Activated T-helper 1 cell treated with Interleukin-2 at 50 U/mL for 16 hours (primary cell): ENCODE measurements at places on chromosomes 3 and 15.

- no peak for DNase-seq
Measured at GRCh38 chr3:78978037-78978436, 789.8 kb downstream of the ROBO1 start.

DNA sequence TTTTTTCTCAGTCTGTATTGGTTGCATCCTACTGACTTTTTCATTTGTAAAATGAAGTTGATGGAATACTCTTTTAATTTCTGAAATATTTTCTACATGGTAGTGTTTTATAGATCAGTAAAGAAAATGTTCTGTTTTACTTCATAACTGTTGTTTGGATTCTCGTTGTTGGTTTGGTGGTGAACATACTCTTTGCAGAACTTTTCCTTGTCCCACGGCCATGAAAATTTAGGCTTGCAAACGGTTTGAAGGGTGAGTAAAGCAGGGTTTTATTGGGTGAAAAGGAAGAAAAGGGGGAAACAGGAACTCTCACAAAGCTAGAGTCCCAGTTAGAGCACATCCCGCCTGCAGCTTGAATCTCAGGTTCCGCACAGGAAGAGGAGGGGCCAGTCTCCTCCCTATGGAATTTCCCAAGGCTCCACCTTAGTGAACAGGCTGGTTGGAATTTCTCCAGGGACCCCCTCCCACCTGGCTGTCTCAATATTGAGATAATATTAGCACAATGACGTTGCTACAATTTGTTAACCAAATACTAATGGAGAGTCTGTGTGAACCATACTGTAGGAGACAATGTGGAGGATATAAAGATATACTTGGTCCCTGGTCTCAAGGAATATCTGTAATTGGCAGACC lies 5.6 kb downstream of the PDCD6IP start:
- DNase-seq: no peak

- no peak for DNase-seq
Measured at GRCh38 chr15:63476229-63476632, 28.2 kb upstream of the USP3 start.

DNA sequence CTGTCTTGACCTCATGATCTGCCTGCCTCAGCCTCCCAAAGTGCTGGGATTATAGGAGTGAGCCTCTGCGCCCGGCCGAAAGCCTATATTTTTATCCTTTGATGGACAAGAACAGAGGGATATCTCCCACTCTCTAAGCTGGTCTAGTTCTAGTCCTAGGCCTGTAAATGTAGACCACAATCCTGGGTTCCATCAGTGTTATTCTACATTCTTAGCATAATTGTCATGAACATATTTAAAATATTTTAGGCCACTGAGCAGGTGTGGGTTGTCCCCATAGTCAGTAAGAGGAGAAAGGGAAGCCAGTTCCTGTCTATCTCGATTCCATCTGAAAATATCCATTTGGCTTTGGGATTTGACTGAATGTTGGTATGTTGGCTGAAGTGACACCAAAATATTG lies 118.1 kb downstream of the EBLN2 start:
- no peak for DNase-seq

DNA sequence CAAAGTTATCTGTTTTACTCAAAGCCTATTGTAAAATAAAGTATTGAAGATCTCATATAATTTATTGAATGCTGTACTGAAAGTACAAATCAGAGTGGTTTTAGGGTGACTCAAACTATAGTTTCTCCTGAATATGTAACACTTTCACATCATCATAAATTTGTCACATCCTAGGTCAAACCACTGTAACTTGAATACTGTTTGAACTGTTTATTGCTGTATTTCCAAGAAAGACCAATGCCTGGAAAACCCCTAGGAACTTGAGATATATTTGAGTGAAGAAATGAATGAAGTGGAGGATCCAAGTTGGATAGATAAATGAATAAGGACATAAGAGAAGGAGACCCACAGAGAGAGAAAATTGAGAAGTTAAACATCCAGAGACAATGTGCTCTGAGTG lies 348.2 kb downstream of the GRM7 start:
- no peak for DNase-seq

DNA sequence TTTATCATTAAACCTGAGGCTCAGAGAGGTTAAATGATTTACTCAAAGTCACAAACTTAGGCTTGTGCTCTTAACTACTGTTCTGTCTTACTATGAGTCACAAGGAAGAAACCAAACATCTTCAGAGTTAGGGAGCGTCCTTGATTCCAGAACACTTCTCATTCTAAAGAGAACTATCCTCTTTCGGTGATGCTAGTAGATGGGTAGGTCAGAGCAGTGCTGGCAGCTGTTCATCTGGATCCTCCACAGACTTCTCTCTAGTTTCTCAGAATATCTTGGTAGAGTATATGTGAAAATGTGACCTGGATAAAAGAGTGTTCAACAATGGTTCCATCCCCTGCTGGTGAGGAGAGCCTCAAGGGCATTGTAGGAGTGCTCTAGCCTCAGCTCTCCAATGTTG lies 3.3 kb downstream of the ARL6IP5 start:
- no peak for DNase-seq

- no peak for DNase-seq
Measured at GRCh38 chr15:81939604-81940440, 106.0 kb downstream of the MEX3B start.

GRCh38 chr3:50568947-50569749 lies at the start of gene HEMK1:
Gene HEMK1, plus strand, starts transcription at chr3:50569522. Its CDS starts 1,583 bp downstream, at chr3:50571105.
- DNase-seq: peak; percentile 86

- peak; percentile 35 for DNase-seq
Measured at GRCh38 chr15:40873694-40874561, at the start of gene RHOV. Gene RHOV, minus strand, starts transcription at chr15:40874234. Its CDS starts 95 bp downstream, at chr15:40874139.

DNA sequence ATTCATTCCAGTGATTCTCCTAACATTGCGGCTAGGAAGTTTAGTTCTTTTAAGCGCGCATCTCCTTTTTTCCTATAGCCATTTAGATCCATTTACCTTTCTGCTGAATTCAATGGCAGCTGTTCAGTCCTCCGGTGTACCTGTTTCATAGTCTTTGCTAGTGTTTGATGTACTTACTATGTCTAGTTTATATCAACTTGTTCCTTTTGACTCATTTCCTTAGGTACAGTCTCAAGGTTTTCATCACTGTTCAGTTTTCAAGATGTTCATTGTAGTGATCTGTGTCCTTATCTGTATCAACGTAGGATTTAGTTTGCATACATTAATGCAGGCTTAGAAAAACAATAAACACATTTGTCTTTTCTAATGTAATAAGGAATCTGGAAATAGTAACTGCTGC lies 59.0 kb upstream of the MBNL1 start:
- DNase-seq: no peak
